ENCODE measurements at places on chromosomes 2 and 18.

GRCh38 chr2:239312081-239312511, 88.7 kb downstream of the HDAC4 start:
- DNase-seq, result no peak

DNA sequence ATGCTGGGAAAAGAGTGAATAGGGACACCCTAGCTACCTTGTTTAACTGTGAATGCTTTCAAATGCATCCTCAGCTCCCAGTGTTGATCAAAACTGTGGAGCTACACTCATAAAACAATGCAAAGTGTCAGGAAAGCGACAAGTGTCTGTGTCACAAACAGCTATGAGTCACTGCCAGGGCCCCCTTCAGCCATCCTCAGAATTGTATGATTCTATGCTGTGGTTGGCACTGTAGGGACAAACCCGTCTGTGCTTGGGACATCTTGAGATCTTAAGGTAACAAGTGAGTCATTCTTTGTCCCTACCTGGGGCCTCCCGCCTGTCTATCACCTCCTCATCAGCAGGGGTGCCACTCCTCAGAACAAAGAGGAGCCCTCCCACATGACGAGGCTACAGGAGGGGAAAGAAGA, 42.4 kb downstream of the KLF7 start:
- DNase-seq, result no peak

- DNase-seq, result no peak
These were observed 555.2 kb downstream of the DCDC2C start for GRCh38 chr2:4258563-4258962.

DNA sequence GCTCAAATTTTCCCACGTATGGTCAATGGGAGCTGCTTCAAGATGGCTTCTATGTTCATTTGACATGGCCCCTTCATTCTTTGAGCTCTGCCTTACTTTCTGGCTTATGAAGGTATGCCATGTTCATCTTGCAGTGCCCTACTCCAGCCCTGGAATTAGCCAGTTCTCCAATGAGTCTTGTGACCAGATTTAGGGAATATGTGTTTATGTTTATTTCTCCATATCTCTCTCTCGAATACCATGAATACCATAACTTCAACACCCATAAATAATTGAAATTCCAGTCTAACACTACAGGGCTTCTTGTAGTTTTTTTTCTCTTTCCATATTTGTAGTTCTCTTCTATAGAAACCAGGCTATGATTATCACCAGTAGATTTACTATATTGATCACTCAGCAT, 39.7 kb downstream of the EPB41L5 start:
- DNase-seq, result no peak

DNA sequence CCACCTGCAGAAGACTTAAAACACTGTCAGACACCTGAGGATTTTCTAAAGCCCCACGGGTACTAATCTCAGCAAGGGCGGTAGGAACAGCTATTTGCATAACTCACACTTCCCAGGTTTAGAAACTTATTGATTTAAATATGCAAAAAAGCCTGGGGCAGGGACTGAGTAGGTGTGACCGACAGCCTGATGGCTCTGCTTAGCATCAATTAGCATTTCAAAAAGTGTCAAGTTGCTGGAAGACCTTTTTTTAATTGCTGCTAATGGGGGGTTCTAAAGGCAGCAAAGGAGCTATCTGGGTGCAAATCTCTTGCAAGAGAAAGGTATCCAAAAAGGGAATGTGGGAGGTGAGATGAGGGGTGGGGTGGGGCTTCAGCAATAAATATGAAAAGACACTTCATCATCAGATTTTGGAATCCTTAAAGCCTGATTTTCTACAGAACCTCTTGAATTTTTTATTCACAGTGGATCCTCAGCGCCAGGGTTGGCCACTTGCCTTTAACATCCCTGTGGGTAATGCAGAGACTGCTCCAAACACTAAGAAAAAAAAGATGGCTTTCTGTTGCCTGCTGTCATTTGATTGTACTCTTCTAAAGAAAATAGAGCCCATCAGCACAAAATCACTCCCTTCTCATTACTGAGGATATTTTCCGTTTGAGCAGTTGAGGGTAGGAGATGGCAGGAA, 121.1 kb upstream of the RMP24 start:
- no peak for DNase-seq

All from neuronal stem cell (in vitro differentiated cells).